ENCODE measurements at places on chromosomes 13 and 19. TPM values are rescaled to one million over a fixed set of nuclear protein-coding genes. Genes with fewer than 3 reads are reported as not detected.

Gene IL12RB1
- total RNA-seq, result not detected

Gene LINGO3
- not detected for total RNA-seq

Gene CBARP
- total RNA-seq, result 3.1 TPM

Gene IGFL1
- not detected for total RNA-seq

Gene OR4F17
- total RNA-seq, result not detected

Gene NLRP7
- total RNA-seq, result not detected

Gene CCL25
- not detected for total RNA-seq

Gene LYPD3
- total RNA-seq, result 0.36 TPM

Gene METTL21C
- total RNA-seq, result 1.8 TPM

Gene CEACAM8
- total RNA-seq, result not detected

Gene FLT1
- 1.3 TPM for total RNA-seq

Gene APOE
- 1.6 TPM for total RNA-seq

Gene PCDH20
- total RNA-seq, result not detected

Gene TSKS
- 0.57 TPM for total RNA-seq

Gene SMIM44
- not detected for total RNA-seq

Gene PEG3
- total RNA-seq, result 0.49 TPM

Gene OLFM2
- 0.82 TPM for total RNA-seq

Gene KCNRG
- 1.4 TPM for total RNA-seq

Gene MADCAM1
- total RNA-seq, result 0.16 TPM

Gene PSG1
- total RNA-seq, result not detected

Gene PRR22
- 0.09 TPM for total RNA-seq
